ENCODE measurements at places on chromosomes 3 and 15. TPM values are rescaled to one million over a fixed set of nuclear protein-coding genes. Genes with fewer than 3 reads are reported as not detected.

- no peaks in the 10 kb centered on the region for H3K36me3 ChIP-seq
- H3K4me1 ChIP-seq, result peaks cover 39% of the 10 kb centered on the region
- peak overlapping the region; percentile 72 for H3K27ac ChIP-seq
- no peak overlapping the region for H3K4me3 ChIP-seq
- no peaks in the 10 kb centered on the region for H3K27me3 ChIP-seq
Measured at GRCh38 chr3:196611761-196612483, 27.6 kb upstream of the NRROS start.

GRCh38 chr3:182041668-182042291 lies 330.1 kb downstream of the SOX2 start:
- no peaks in the 10 kb centered on the region for H3K4me1 ChIP-seq
- no peaks in the 10 kb centered on the region for H3K27me3 ChIP-seq
- H3K4me3 ChIP-seq, result no peak overlapping the region
- no peak for DNase-seq

DNA sequence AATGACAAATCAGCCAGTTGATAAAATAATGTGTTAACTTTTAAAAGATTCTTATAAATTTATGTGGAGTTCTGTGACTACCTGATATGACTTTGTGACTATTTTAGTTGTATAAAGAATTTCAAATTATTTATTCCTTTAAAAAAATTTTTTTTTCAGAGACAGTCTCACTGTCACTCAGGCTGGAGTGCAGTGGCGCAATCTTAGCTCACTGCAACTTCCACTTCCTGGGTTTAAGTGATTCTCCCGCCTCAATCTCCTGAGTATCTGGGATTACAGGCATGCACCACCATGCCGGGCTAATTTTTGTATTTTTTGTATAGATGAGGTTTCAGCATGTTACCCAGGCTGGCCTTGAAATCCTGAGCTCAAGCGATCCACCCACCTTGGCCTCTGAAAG lies 48.5 kb downstream of the MBNL1 start:
- no peaks in the 10 kb centered on the region for H3K27me3 ChIP-seq
- H3K36me3 ChIP-seq, result no peaks in the 10 kb centered on the region
- peak overlapping the region; percentile 62 for H3K27ac ChIP-seq
- no peak for DNase-seq

DNA sequence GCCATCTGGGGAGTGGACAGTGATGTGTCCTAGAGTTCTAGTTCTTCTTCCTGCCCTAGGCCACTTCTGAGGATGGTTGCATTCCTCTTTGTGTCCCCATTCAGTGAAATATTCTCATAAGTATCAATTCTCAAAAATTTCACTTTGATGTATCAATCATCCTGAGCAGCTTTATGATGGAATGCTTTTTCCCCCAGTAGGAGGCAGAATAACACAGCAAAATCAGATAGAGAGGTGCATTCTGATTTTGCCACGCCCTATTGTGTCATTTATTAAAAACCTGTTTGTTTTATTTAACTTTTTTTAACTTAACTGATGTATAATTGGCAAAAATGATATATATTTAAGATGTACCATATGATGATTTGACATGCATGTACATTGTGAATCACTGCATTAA lies 656.0 kb upstream of the GRM7 start:
- no peak overlapping the region for H3K4me3 ChIP-seq
- no peaks in the 10 kb centered on the region for H3K36me3 ChIP-seq
- no peaks in the 10 kb centered on the region for H3K27me3 ChIP-seq
- DNase-seq, result no peak
- H3K27ac ChIP-seq, result no peak overlapping the region

The MRPS22 gene
- 37.0 TPM for total RNA-seq

The TMEM207 gene
- not detected for total RNA-seq

DNA sequence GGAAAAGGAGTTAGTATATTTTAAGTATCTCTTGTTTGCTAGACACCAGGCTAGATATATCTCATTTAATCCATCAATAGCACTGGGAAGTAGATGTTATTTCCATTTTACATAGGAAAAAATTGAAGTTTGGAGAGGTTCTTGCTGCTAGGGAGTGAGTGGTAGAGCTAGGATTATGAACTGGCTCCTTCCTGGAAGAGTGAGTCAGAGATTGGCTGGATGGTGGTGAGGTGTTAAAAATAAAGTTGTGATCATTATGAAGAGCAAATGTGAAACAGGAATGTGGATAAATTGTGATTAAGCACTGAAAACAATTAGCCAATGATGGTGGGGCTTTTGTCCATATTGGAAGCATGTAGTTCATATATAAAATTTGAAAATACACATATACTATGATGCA lies 234.2 kb downstream of the WNT5A start:
- H3K27me3 ChIP-seq, result no peaks in the 10 kb centered on the region
- H3K4me3 ChIP-seq, result no peak overlapping the region
- no peak for DNase-seq
- no peak overlapping the region for H3K27ac ChIP-seq

- no peaks in the 10 kb centered on the region for H3K4me1 ChIP-seq
- H3K4me3 ChIP-seq, result no peak overlapping the region
- H3K27ac ChIP-seq, result no peak overlapping the region
- no peak for DNase-seq
- no peaks in the 10 kb centered on the region for H3K36me3 ChIP-seq
- no peaks in the 10 kb centered on the region for H3K27me3 ChIP-seq
Measured at GRCh38 chr3:4380013-4380412, 76.8 kb downstream of the SETMAR start.

DNA sequence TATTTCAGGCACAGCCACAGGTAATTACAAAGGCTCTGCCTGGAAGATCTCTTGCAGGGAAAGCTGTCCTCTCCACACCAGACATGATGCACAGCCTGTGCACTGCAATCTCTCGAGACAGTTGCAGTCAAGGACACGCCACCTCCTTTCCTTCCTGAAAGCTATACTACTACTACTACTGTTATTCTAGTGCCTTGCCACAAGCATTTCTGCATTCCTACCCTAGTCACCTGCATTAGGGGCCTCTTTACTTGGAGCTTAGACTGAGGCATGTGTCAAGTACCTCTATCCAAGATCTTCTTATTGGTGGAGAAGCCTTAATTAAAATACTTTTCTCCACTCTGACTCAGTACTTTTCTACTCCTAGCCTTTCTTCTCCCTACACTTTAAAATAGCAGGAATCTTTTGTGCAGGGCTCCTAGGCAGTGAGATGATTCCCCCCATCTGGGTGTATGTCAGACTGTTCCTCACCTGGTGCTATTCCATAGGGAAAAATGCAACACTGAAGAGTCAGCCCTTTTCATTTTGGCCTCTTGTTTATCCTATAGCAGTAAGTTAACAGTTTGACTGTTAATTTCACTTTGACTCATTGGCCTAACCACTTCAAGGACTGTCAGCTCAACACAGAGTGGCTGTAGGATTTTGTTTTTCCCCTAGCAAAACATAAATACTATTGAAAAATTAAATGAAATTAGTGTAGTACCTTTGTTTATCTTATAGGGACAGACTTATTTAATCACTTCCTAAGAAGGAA lies 78.9 kb downstream of the ESYT3 start:
- peaks cover 8% of the 10 kb centered on the region for H3K36me3 ChIP-seq
- H3K27ac ChIP-seq, result no peak overlapping the region
- DNase-seq, result no peak
- no peaks in the 10 kb centered on the region for H3K27me3 ChIP-seq
- no peak overlapping the region for H3K4me3 ChIP-seq
- no peaks in the 10 kb centered on the region for H3K4me1 ChIP-seq

- no peaks in the 10 kb centered on the region for H3K4me1 ChIP-seq
- H3K4me3 ChIP-seq, result no peak overlapping the region
- H3K27ac ChIP-seq, result no peak overlapping the region
- DNase-seq, result no peak
- peaks cover 36% of the 10 kb centered on the region for H3K36me3 ChIP-seq
- H3K27me3 ChIP-seq, result no peaks in the 10 kb centered on the region
Measured at GRCh38 chr3:172397716-172398405, 50.4 kb downstream of the GHSR start.

DNA sequence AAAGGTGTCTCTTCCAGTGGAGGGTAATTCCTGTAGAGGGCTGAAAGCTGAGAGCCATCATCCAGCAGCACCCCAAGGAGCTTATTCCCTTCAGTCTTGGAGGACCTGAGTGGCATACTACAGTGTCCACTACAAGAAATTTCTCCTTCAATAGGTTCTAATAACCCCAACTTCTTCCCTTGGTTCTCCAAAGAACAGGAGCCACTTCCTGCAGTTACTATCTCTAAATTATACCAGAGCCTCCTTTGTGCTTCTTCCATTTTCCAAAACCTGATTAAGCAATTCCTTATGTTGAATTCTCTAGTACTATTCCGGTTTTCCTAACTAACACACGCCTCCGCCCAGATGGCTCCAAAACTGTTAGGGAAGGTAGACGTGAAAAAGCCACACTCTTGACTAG lies 50.4 kb downstream of the DCLK3 start:
- DNase-seq, result no peak
- H3K36me3 ChIP-seq, result no peaks in the 10 kb centered on the region
- no peaks in the 10 kb centered on the region for H3K4me1 ChIP-seq
- no peak overlapping the region for H3K4me3 ChIP-seq

- no peaks in the 10 kb centered on the region for H3K27me3 ChIP-seq
- no peak overlapping the region for H3K4me3 ChIP-seq
- H3K36me3 ChIP-seq, result no peaks in the 10 kb centered on the region
- no peak for DNase-seq
Measured at GRCh38 chr3:16945330-16945729, 60.6 kb downstream of the PLCL2 start.

The SAXO2 gene
- 0.39 TPM for total RNA-seq

DNA sequence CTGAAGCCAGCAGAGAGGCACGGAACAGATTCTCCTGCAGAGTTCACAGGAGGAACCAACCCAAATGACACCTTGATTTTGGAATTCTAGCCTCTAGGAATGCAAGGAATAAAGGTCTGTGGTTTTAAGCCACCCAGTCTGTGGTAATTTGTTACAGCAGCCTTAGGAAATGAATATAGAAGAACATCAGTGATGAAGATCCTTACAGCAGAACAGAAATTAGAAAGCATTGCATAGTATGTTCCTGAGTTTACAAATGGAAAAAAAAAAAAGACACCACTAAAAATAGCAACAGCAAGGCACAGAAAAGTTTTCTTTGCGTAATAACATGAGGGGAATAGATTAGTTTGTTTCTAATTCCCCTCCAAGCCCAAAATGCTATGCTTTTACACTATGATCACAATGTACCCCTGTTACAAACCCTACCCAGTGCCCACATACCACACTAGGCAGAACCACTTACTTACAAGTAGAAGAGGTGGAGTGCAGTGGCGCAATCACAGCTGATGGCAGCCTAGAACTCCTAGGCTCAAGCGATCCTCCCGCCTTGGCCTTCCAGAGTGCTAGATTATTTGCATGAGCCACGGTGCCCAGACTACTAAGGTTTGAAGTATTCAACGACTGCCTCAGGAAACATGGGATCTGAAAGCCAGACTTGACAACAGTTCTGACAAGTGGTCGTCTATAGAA lies 84.3 kb downstream of the SHQ1 start:
- H3K4me3 ChIP-seq, result no peak overlapping the region
- no peak overlapping the region for H3K27ac ChIP-seq
- DNase-seq, result no peak
- H3K36me3 ChIP-seq, result peaks cover 8% of the 10 kb centered on the region

The SUSD5 gene
- total RNA-seq, result 1.5 TPM

DNA sequence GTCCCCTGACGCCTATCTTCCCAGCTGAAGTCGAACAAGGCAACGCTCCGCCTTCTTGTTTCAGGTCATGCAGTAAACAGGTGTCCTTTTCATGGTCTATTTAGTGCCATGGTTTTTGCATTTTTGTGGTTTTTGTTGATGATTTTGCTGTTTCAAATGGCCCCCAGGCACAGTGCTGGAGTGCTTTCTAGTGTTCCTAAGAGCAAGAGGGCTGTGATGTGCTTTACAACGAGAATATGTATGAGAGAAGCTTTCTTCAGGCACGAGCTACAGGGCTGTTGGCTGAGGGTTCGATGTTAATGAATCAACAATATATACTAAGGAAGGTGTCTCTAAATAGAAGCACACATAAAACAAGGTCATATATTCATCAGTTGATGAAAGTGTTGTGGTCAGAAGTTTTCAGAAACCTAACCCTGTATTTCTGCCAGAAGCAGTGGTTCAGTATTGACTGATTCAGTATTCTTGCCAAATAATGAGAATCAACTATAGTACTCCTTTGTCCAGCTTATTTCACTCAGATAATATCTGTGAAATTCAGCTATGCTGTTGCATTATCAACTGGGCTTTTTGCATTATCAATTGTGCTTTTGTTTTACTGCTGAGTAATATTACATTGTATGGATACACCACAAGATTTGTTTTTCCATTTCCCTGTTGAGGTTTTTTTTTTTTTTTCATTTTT lies 18.5 kb downstream of the LIMD1 start:
- peaks cover 92% of the 10 kb centered on the region for H3K4me1 ChIP-seq
- no peak overlapping the region for H3K4me3 ChIP-seq
- no peaks in the 10 kb centered on the region for H3K27me3 ChIP-seq
- no peaks in the 10 kb centered on the region for H3K36me3 ChIP-seq
- DNase-seq, result no peak

DNA sequence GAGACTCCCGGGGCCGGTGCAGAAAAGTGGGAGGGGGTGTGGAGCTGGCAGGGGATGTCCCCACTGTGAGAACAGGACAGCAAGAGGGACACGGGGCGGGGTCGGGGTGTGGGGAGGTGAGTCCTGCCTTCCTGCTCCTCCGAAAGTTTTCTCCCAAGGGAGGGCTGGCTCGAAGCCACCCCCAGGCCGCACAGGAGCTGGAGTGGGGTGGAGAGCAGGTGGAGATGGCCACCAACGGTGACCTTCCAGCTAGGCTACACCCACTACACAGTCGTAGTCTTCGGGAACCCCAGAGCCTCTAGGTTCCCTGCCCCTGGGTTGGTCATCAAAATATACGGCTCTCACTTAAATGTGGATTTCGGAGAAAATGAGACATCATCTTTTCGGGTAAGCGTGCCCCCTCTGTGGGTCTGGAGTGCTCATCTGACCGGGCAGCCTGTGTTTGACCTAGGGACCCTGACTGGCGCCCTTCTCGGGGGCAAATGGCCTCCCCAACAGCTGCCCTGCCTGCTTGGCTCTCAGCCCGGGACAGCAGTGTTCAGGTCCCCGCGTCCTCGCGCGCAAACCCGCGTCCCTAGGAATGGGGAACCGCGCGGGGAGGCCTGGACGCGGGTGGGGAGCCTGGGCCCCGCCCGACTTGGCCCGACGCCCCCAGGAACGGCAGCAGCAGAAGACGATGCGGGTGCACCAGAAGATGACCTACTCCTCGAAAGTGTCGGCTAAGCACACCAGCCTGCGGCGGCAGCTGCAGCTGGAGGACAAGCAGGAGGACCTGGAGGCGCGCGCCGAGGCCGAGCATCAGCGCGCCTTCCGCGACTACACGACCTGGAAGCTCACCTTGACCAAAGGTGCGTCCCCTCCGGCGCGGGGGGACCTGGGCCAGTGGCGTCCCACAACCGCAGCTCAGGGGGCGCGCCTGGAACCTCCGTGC lies 21.2 kb downstream of the CFAP100 start:
- no peak for DNase-seq
- H3K36me3 ChIP-seq, result no peaks in the 10 kb centered on the region
- peaks cover 80% of the 10 kb centered on the region for H3K27me3 ChIP-seq
- no peak overlapping the region for H3K4me3 ChIP-seq
- no peaks in the 10 kb centered on the region for H3K4me1 ChIP-seq

- no peaks in the 10 kb centered on the region for H3K27me3 ChIP-seq
- H3K36me3 ChIP-seq, result peaks cover 50% of the 10 kb centered on the region
- no peak for DNase-seq
- H3K4me3 ChIP-seq, result no peak overlapping the region
- H3K27ac ChIP-seq, result no peak overlapping the region
Measured at GRCh38 chr15:75360391-75360790, 8.0 kb downstream of the MAN2C1 start.

The NRG4 gene
- total RNA-seq, result not detected

- H3K27ac ChIP-seq, result no peak overlapping the region
- no peak for DNase-seq
- no peaks in the 10 kb centered on the region for H3K27me3 ChIP-seq
- H3K4me1 ChIP-seq, result no peaks in the 10 kb centered on the region
Measured at GRCh38 chr3:102400142-102400541, 34.7 kb upstream of the ZPLD1 start.

Data from esophagus muscularis mucosa (tissue), 4 donors.